GM06990 (cell line): ENCODE measurements at places on chromosomes 5 and 9.

DNA sequence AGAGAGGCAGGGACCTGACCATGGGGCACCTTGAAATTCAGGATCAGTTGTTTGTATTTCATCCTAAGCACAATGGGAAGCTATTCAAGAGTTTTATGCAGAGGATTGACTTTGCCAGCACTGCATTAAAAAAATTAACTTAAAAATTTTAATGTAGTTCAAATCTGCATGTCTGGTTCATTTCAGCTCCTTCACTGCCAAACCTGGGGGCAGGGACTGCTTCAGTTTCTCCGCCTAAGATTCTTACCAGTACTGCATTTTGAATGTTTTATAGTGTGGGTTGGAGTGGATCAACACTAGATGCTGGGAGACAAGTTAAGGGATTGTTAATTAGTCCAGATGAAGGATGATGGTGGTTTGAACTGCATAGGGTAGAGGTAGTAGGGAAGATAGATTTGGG, 15.7 kb upstream of the MSMP start:
- no peak for DNase-seq

- no peak for DNase-seq
These were observed 111.5 kb downstream of the PAX5 start for GRCh38 chr9:36922548-36922947.

GRCh38 chr9:121319383-121319780, 50.7 kb downstream of the STOM start:
- no peak for DNase-seq

DNA sequence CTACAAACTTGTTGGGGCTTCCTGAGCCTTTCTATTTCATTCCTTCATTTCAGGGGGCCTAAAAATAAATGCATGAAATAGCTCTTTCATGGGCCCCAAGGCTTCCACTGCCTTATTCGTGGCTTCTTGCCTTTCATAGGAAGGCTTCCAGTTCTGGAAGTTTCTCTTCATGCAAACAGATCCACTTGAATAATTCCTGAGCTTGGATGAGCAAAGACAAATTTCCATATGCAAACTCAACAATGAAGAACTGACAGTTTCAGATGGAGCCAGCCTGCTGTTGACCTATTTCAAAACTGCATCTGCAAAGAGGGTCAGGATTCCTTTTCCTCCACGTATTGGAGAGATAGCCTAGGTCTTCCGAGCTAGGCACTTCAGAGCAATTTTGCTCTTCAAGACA, 142.1 kb downstream of the MLLT3 start:
- no peak for DNase-seq

DNA sequence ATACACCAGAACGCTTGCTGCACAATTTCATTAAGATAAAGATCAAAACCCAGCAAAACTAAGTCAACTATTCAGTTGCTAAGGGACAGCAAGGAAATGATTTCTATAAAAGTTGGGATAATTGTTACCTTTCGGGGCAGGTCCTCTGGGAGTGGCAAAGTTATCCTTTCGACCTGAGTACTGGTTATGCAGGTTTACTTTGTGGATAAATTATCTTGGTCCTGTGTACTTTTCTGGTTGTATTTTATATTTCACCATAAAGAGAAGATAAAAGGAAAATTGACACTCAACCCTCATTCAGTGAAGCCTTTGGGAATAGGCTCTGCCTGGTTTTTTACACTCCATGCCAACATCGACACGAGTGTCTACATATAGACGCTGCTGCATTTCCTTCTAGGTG, 146.5 kb downstream of the SYK start:
- DNase-seq = no peak

DNA sequence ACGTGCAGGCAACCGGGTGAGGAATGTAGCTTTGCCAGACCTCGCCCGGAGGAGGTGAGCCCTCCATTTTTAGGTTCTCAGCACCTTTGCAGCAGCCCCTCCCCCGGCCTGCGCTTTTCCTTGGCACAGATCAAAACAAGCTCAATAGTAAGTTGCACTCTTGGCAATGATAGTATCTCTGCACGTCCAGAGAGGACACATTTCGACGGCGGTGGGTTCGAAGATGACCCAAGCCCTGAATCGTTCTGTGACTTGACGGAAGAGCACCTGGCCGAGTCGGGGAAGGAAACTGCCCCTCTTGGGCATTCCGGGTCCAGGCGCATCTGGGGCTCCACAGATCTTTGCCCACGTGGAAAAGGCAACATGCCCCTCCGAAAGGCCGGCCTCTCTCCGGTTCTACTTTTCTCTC, 904 bp downstream of the GDNF start:
- DNase-seq = no peak

DNA sequence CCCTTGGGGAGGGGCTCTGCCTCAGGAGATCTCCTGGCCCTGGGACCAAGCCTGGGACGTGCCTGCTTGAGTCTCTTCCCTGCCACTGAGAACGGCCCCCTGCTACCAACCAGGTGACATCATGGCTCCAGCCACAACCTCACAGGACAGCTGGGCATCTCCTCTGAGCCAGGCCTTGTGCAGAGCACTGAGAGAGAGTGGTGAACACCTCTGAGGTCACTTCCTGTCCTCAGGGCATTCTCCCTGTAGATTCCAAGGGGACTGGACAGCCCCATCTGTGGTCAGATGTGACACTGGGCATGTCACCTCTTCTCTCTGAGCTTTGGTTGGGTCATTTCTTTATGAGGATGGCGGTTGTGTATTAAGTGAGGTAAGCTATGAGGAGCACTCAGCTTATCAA, 172.0 kb downstream of the MELK start:
- no peak for DNase-seq

GRCh38 chr5:101943784-101944183, 352.3 kb downstream of the SLCO4C1 start:
- no peak for DNase-seq

DNA sequence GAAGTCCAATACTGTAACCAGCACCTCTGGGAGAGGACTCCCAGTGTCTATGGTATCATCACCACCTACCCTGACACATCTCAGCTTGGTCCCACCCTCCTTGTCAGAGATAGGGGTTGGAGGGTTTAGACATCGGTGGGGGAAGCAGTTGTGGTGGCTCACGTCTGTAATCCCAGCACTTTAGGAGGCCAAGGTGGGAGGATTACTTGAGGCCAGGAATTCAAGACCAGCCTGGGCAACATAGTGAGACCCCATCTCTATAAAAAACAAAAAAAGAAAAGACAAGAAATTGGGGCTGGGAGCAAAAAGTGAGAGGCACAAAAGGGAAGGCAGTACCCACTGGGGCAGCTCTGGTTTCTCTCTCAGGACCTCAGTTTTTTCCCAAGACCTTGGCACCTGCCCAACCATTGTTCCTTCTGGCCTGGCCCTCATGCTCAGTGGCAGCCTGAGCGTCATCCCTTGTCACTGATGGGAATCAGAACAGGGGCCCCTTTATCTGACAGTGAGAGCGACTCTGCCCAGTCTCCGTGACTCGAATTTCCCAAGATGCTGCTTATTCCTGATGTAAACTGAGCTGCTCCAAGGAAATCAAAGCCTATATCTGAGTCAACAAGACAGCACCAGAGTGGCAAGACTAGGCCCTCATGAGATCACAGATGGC, 80.5 kb upstream of the HSPA9 start:
- DNase-seq = no peak

- no peak for DNase-seq
These were observed 6.4 kb downstream of the GRIA1 start for GRCh38 chr5:153496835-153497234.

- no peak for DNase-seq
These were observed 215.5 kb downstream of the ZNF608 start for GRCh38 chr5:124530916-124531315.

DNA sequence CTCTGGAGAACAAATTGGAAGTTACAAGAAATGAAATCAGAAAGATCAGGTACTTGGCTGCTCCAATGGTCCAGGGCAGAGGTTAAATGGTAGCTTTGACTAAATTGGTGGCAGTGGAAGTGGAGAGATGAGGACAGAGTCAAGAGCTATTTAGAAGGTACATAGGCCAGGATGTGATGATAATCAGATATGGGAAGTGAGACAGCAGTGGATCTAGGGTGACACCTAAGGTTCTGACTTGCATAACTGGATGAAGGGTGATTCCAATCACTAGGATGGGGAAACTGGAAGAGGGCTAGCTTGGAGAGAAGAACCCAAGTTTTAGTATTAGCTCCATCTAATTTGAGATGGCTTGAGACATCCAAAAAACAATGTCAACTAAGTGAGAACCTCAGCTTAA, 24.0 kb upstream of the NDUFB6 start:
- DNase-seq = no peak

- no peak for DNase-seq
These were observed 67.6 kb upstream of the NR5A1 start for GRCh38 chr9:124574534-124575375.

- DNase-seq = no peak
These were observed 14.3 kb downstream of the ATPSCKMT start for GRCh38 chr5:10235350-10235749.

GRCh38 chr5:116455061-116455460, 119.6 kb downstream of the SEMA6A start:
- no peak for DNase-seq

DNA sequence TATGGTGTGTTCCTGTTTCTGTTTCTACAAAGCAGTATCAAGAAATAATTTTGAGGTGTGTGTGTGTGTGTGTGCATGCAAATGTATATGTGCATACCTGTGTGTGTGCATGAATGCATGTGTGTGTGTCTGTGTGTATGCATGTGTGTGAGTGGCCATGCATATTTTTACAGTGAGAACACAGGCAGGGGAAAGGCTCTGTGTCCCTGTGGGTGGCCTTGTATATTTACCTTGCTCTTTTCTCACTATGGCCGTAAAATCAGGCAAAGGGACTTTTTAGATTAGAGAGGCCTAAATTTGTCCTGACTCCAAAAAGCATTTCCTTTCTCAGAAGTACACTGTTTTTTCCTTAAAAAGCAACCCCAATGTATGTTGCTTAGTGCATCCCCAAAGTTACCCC, 293.4 kb downstream of the MARCHF11 start:
- no peak for DNase-seq

- DNase-seq = no peak
These were observed 94.3 kb upstream of the OTULINL start for GRCh38 chr5:14486996-14487896.

GRCh38 chr5:54526604-54527288, 9.2 kb downstream of the SNX18 start:
- DNase-seq = no peak

- DNase-seq = no peak
These were observed 1.7 kb upstream of the NTMT1 start for GRCh38 chr9:129624168-129624759.

DNA sequence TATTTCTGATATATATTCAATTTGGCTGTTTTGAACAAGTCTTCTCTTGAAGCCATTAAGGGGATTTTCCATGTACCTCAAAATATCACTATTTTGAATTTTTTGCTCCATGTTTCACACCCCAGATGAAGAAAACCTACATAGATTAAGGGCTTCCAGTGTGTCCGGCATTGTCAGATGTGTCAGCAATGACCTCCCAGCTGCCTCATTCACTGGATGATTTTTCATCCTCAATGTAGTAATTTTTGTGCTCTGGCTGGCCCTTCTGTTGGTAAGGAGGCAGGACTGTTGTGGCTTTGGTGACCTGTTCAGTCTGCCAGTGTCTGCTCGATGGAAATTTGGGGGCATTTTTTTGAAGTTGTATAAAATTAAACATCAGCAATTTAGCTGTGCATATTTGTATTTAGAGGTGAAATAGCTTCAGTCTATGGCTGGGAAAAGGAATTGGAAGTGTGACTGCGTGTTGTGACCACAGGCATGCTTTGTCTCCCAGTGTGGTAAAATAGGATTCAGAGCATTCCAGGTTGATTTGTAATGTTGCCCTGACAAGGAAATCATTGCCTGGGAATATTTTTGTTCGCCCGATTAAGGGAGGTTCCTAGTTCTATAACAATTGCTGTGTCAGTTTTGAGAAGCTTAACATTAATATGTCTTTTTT, 312.4 kb downstream of the ARHGEF28 start:
- DNase-seq = no peak

GRCh38 chr9:127210851-127211730, 53.5 kb upstream of the GARNL3 start:
- no peak for DNase-seq

DNA sequence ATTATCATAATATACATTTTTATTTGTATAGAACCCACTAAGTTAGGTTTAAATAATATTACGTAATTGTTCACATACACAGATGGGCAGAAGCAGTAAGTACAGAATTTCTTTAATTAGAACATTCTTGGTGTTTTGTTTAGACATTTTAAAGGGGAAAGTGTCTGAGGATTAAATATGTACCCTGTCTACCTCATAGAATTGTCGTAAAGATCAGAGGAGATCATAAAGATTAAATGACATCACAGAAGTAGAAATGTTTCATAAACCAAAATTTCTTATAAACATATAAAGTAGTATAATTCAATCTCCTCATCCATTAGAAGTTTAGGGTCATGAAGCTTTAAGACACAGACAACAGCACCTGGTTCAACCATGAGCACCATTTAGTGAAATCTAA, 20.1 kb downstream of the DEPDC1B start:
- DNase-seq = no peak

GRCh38 chr5:14674983-14675854, 10.7 kb downstream of the OTULIN start:
- DNase-seq = no peak

DNA sequence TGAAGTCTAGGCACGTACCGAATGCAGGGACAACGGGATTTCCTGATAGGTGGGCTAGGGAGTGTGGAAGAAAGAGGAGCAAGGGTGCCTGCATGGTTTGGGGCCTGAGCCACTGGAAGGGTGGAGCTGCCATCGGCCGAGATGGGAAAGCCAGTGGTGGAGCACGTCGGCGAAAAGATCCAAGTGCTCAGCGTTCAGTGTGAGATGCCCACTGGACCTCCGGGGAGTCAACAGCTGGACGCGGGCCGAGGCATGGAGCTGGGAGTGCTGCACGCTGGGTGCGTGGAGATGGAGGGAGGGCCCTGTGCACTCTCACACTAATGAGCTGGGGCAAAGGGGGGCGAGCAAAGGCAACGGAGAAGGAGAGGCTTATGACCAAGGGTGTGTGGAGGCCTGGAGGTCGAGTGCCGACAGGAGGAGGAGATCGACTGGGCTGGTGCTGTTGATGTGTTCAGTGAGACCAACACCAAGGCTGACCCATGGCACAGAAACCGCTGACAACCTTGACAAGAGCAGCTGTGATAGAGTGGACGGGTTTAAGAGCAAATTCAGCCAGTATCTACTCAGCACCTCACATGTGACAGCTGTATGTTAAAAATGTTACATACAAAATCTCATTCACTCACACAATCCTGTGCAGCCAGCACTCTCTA, 85.7 kb downstream of the STK10 start:
- no peak for DNase-seq

GRCh38 chr9:23739753-23740152, 86.3 kb downstream of the ELAVL2 start:
- no peak for DNase-seq

GRCh38 chr9:36341936-36342577, 58.0 kb downstream of the RNF38 start:
- peak; percentile 45 for DNase-seq

- no peak for DNase-seq
These were observed 379.0 kb downstream of the GLIS3 start for GRCh38 chr9:3920604-3921582.

DNA sequence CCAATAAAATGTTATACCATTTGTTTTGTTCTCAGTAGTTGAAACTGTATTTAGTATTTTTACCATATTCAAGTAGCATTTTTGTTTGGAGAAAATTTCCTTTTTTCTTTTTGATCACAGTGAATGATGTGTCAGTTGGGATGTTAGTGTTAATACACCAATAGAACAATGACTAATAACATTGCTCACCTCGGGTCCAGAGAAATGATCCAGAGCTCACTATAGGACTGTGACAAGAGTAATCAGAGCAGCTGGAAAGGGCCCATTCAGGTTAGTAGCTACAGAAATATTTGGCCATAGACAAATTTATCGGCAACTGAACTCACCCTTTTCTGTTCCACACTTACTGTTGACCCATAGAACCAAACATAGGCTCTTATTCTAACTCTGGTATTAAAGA, 989.2 kb downstream of the TLE4 start:
- no peak for DNase-seq
